ENCODE measurements at places on chromosomes 12 and 14.

- no peak overlapping the region for H3K4me3 ChIP-seq
- no peak for DNase-seq
- no peaks in the 10 kb centered on the region for H3K4me1 ChIP-seq
- no peaks in the 10 kb centered on the region for H3K27me3 ChIP-seq
These were observed 51.9 kb downstream of the GALNT9 start for GRCh38 chr12:132277374-132277941.

DNA sequence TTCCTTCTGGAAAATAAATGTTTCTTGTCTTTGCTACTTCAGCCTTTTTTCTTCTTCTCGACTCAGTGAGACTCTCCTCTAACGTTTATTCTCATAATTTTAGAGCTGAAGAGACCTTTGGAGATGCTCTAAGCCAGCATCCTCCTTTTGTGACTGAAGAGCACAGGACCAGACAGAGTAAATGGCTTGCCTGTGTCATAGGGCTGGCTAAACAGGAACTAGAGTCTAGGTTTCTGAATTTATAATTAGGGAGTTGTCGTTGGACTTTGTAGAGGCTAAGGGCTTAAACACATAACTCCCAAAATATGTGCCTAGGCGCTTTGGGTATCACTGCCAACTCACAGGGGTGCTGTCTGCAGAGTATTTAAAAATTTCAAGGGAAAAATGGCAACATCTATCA is 98.5 kb downstream of the FGD4 start:
- no peaks in the 10 kb centered on the region for H3K27me3 ChIP-seq
- H3K4me3 ChIP-seq: no peak overlapping the region
- H3K36me3 ChIP-seq: no peaks in the 10 kb centered on the region
- DNase-seq: no peak

DNA sequence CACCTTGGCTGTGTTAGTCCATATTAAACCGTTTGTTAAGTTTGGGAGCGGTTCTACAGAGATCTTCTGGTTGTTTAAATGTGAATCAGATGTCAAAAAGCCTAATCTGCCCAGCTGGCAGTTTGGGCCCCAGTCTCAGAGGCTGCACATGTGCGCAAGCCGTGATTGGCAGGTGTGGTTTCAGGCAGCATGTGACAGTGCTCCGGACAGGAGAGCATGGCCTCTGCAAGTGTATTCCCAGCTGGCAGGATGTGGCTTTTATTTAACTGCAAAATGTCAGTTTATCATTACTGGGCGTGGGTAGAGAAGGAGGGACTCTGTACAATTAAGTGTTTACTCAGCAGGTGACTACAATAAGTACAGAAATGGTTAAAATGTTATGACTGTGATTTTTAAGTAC is 77.5 kb downstream of the PELI2 start:
- no peak for DNase-seq
- no peaks in the 10 kb centered on the region for H3K4me1 ChIP-seq
- no peaks in the 10 kb centered on the region for H3K27me3 ChIP-seq
- no peak overlapping the region for H3K4me3 ChIP-seq
- H3K27ac ChIP-seq: no peak overlapping the region

- H3K27me3 ChIP-seq: no peaks in the 10 kb centered on the region
- no peak overlapping the region for H3K27ac ChIP-seq
- no peak for DNase-seq
- no peaks in the 10 kb centered on the region for H3K36me3 ChIP-seq
These were observed 724 bp downstream of the GTSF1 start for GRCh38 chr12:54472494-54473262.

DNA sequence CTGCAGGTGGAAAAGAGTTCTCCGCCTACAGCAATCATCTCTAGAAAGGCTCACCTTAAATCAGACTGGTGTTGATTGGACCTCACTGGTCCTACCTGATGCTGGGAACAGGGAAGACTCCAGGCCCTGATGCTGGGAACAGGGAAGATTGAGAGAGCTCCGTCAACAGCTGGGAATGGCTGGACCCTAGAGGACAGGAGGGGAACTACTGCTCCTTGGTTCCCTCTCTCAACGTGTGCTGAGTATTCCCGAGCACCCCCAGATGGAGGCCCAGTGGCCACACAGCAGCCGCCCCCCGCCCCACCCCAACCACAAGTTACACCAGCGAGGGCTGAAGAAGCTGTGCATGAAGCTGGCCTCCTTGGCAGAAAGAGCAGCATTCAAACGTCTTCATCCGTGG is 240.3 kb downstream of the SLC15A4 start:
- no peak overlapping the region for H3K4me3 ChIP-seq
- no peak overlapping the region for H3K27ac ChIP-seq
- no peaks in the 10 kb centered on the region for H3K4me1 ChIP-seq

- H3K27ac ChIP-seq: no peak overlapping the region
- no peaks in the 10 kb centered on the region for H3K4me1 ChIP-seq
- H3K4me3 ChIP-seq: no peak overlapping the region
- no peak for DNase-seq
- no peaks in the 10 kb centered on the region for H3K27me3 ChIP-seq
- H3K36me3 ChIP-seq: peaks cover 3% of the 10 kb centered on the region
These were observed 356.2 kb downstream of the NELL2 start for GRCh38 chr12:44519931-44520330.

DNA sequence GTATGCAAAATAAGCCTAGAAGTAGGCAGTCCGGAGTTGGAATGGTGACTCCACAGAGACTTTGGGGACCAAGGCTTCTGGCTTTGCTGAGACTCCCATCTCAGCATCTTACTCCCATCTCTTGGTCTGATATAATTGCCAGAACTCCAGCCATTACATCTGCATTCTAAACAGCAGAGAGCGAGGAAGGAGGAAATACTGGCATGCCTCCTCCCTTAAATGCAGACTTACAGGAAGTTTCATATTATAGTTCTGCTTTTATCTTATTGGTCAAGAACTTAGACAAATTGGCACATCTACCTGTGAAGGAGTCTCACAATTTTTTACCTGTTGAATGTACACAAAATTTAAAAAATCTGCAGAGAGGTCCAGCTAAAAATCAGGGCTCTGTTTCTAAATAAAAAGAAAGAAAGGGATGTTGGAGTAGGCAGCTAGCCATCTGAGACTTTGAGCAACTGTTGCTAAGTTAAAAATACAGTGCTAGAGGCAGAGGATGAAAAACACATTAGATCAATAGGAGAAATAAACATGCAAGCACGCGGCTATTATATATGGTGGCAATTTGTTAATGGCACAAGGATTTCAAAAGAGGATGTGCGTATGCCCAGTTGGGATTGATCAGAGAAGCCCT is 209.9 kb upstream of the HMGA2 start:
- no peaks in the 10 kb centered on the region for H3K36me3 ChIP-seq
- no peaks in the 10 kb centered on the region for H3K4me1 ChIP-seq
- H3K27me3 ChIP-seq: no peaks in the 10 kb centered on the region
- H3K27ac ChIP-seq: no peak overlapping the region

DNA sequence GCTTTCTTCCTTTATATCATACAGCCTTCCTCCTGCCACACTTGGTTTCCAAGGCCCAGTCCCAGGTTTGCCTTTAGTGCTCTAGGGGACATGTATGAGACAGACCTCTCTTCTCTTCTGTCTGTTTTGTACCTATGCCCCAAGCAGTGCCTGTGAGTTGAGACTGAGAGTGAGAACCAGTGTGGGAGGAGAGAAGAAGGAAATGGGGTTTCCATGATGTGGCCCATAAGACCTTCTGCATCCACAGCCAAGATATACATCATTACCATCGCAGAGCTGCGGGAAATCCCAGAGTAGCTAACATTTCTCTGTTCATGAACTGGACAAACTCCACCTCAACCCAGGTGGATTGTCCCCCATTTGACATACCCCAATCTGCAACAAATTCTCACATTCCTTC is 2.8 kb downstream of the TESPA1 start:
- H3K27ac ChIP-seq: peak overlapping the region; percentile 96
- no peaks in the 10 kb centered on the region for H3K27me3 ChIP-seq
- H3K4me3 ChIP-seq: peak overlapping the region; percentile 59
- peaks cover 60% of the 10 kb centered on the region for H3K4me1 ChIP-seq
- DNase-seq: no peak
- peaks cover 3% of the 10 kb centered on the region for H3K36me3 ChIP-seq

- no peak overlapping the region for H3K27ac ChIP-seq
- H3K27me3 ChIP-seq: no peaks in the 10 kb centered on the region
- H3K36me3 ChIP-seq: no peaks in the 10 kb centered on the region
- no peak overlapping the region for H3K4me3 ChIP-seq
- H3K4me1 ChIP-seq: no peaks in the 10 kb centered on the region
These were observed 69.6 kb upstream of the SFSWAP start for GRCh38 chr12:131641315-131641714.

DNA sequence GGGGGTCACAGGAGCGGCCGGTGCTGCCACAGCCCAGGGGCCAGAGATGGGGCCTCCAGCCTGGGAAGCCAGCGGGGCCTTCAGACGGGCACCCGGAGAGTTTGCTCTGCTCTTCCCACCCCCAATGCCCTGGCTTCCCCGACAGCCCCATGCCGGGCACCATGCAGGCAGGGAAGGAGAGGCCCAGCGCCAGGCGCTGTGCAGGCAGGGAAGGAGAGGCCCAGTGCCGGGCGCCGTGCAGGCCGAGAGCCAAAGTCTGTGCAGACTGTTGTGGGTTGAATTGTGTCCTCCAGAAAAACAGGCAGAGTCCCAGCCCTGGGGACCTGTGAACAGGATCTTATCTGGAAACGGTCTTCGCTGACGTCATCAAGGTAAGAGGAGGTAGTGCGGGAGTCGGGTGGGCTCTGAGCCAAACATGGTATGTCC is 34.3 kb downstream of the GALNT9 start:
- no peaks in the 10 kb centered on the region for H3K4me1 ChIP-seq
- H3K27me3 ChIP-seq: no peaks in the 10 kb centered on the region
- no peak for DNase-seq
- no peak overlapping the region for H3K4me3 ChIP-seq

GRCh38 chr14:58397156-58397555 is 1.4 kb downstream of the TOMM20L start:
- H3K36me3 ChIP-seq: no peaks in the 10 kb centered on the region
- H3K27me3 ChIP-seq: no peaks in the 10 kb centered on the region
- H3K4me1 ChIP-seq: peaks cover 4% of the 10 kb centered on the region
- H3K4me3 ChIP-seq: no peak overlapping the region

GRCh38 chr12:88684170-88684569 is 103.9 kb upstream of the KITLG start:
- no peak for DNase-seq
- no peaks in the 10 kb centered on the region for H3K27me3 ChIP-seq
- H3K4me1 ChIP-seq: no peaks in the 10 kb centered on the region
- H3K36me3 ChIP-seq: no peaks in the 10 kb centered on the region

- peaks cover 2% of the 10 kb centered on the region for H3K27me3 ChIP-seq
- no peak overlapping the region for H3K27ac ChIP-seq
- DNase-seq: no peak
- H3K4me3 ChIP-seq: no peak overlapping the region
- H3K36me3 ChIP-seq: no peaks in the 10 kb centered on the region
These were observed 53.8 kb downstream of the FZD10 start for GRCh38 chr12:130216031-130216430.

GRCh38 chr12:69905801-69906200 is 80.8 kb downstream of the MYRFL start:
- no peak overlapping the region for H3K27ac ChIP-seq
- no peaks in the 10 kb centered on the region for H3K36me3 ChIP-seq
- no peak overlapping the region for H3K4me3 ChIP-seq
- no peaks in the 10 kb centered on the region for H3K4me1 ChIP-seq

- H3K4me3 ChIP-seq: no peak overlapping the region
- H3K27ac ChIP-seq: no peak overlapping the region
- H3K4me1 ChIP-seq: no peaks in the 10 kb centered on the region
- H3K27me3 ChIP-seq: no peaks in the 10 kb centered on the region
- DNase-seq: no peak
- no peaks in the 10 kb centered on the region for H3K36me3 ChIP-seq
These were observed 50.8 kb downstream of the PTPRQ start for GRCh38 chr12:80494836-80495235.

DNA sequence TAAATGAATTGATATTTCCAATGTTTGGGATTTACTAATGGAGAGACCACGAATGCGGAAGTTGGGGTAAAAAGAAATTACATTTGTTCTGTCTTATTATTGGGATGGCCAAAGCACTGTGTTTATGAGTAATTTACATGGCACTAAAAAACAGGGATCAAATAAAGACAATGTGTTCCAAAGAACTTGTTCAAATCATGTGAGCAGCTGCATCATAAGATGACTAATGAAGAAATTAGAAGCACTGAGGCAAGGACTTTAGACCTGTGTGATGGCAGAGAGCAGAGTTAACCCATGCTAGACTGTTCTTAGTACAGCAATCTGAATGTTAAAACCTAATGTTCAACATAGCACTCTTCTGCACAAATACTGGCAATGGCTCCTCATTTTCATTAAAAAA is 34.3 kb upstream of the DCN start:
- H3K4me3 ChIP-seq: no peak overlapping the region
- no peaks in the 10 kb centered on the region for H3K27me3 ChIP-seq
- H3K4me1 ChIP-seq: no peaks in the 10 kb centered on the region
- no peaks in the 10 kb centered on the region for H3K36me3 ChIP-seq

- DNase-seq: no peak
- H3K4me1 ChIP-seq: no peaks in the 10 kb centered on the region
- no peaks in the 10 kb centered on the region for H3K36me3 ChIP-seq
- no peak overlapping the region for H3K4me3 ChIP-seq
- no peak overlapping the region for H3K27ac ChIP-seq
These were observed 438.2 kb downstream of the BCAT1 start for GRCh38 chr12:24510581-24511125.

- H3K27me3 ChIP-seq: no peaks in the 10 kb centered on the region
- H3K4me3 ChIP-seq: no peak overlapping the region
- no peak for DNase-seq
- H3K36me3 ChIP-seq: no peaks in the 10 kb centered on the region
- no peaks in the 10 kb centered on the region for H3K4me1 ChIP-seq
These were observed 391.2 kb downstream of the AEBP2 start for GRCh38 chr12:19830446-19830845.

DNA sequence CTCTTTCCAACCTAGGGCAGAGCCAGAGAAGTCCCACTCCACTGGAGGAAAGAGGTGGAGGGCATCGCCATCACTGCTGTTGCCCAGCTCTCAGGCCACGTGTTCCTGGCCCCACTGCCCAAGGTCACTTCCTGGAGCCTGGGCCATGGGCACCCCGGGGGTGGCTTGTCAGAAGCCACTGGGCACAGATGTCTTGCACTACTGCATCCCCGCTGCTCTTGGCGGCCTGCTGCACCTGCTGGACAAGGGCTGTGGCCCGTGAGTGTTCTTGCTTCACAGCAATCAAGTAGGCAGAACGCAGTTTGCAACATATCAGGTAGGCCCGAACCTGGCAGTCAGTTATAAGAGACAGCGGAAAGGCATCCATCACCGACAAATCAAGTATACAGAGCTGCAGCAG is 46.6 kb downstream of the RDH12 start:
- peaks cover 35% of the 10 kb centered on the region for H3K36me3 ChIP-seq
- no peaks in the 10 kb centered on the region for H3K4me1 ChIP-seq
- DNase-seq: no peak
- H3K27ac ChIP-seq: no peak overlapping the region
- H3K27me3 ChIP-seq: no peaks in the 10 kb centered on the region

GRCh38 chr12:88781909-88782308 is 201.6 kb upstream of the KITLG start:
- no peak overlapping the region for H3K4me3 ChIP-seq
- H3K36me3 ChIP-seq: no peaks in the 10 kb centered on the region
- H3K27me3 ChIP-seq: no peaks in the 10 kb centered on the region
- H3K4me1 ChIP-seq: no peaks in the 10 kb centered on the region
- no peak overlapping the region for H3K27ac ChIP-seq

Measured in effector memory CD4-positive, alpha-beta T cell (primary cell).